ENCODE measurements at places on chromosomes 6 and 20.

GRCh38 chr20:60310560-60311349 is 352.5 kb downstream of the CDH26 start:
- no peak for DNase-seq

GRCh38 chr6:81793821-81794475 is 41.5 kb upstream of the TENT5A start:
- DNase-seq: no peak

GRCh38 chr6:117684749-117685148 is 9.5 kb downstream of the NUS1 start:
- no peak for DNase-seq

GRCh38 chr6:111720931-111721496 is 115.3 kb upstream of the TRAF3IP2 start:
- no peak for DNase-seq

- DNase-seq: no peak
Observed at GRCh38 chr6:159826968-159827647, 27.0 kb downstream of the PNLDC1 start.
